ENCODE measurements at places on chromosomes 13 and 19.

DNA sequence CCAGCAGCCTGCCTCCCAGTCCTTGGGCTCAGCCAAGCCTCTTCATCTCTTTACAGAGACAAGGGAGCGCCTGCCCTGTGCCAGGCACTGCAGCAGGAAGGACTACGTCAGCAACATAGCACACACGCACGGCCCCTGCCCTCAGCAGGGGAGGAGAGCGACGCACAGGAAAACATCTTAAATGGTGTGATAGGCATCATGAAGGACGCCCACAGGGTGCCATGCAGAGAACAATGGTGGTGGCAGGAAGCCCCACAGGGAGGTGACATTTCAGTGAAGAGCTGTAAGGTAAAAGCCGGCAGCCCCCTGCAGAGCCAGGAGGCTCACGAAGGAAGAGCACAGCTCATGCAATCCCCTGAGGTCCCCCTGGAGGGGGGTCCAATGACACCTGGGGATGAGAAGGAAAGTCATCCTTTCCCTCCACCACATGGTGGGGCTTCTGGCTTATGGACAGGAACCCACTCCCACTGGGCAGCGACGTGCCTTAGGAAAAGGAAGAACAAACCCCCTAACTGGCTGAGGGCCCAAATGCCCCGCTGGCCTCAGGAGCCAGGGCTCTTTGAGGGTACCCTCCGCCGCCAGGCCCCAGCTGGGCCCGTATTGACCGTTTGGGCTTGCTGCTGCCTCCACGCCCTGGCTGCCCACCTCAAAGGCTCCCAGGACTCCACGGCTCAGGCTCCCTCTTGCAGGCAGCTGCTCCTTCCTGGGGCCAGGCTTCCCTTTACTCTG lies 37.3 kb upstream of the C13orf42 start:
- DNase-seq, result no peak

DNA sequence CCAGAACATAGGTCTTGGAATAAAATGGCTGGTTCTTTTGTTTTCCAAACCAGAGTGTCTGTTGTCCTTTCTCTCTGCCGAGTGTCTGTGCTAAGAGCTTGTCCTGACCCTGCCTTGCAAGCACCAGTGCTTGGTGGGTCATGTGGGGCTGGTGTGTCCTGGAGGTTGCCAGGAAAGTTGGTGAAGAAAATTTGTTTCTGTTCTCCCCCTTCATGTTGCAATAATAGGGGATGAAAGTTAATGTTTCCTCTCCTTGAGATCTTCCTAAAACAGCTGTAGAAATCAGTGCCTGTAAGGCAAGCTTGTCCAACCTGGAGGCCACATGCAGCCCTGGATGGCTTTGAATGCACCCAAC lies 2.7 kb downstream of the HAMP start:
- DNase-seq, result no peak

GRCh38 chr13:109870696-109871370 lies 84.5 kb upstream of the IRS2 start:
- no peak for DNase-seq

- DNase-seq, result no peak
These were observed 136.4 kb downstream of the ABCC4 start for GRCh38 chr13:95164830-95165229.

- no peak for DNase-seq
These were observed 718 bp downstream of the ACTN4 start for GRCh38 chr19:38647966-38648768.

- DNase-seq, result no peak
These were observed 1921.1 kb downstream of the OLFM4 start for GRCh38 chr13:54949735-54950134.

DNA sequence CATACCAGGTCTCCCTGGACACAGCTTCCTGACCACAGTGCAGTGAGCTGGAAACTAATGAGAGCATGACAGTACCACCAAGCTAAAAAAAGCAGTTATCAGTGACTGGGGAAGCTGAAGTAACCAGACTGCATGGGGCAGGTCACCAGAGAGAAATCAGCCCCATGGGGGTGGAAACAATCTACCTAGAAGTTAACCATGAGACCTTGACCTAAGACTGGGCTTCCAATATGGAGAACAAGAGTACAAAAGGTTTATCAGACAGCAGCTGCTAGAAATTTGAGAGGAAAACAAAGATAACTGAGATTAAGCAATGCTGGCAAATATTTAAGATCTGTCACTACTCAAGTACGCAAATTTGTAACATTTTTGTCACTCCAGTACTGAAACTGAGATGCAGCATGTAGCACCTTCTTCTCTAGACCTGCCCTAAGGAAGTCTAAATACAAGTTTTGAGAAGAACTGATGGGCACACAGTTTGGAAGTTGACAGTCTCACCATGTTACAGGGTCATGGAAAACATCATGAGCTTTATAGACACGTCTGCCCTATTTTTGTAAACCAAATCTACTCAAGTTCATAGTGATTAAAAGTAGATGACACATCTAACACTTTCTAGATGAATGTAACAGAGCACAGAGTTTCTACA lies 2641.8 kb upstream of the PCDH20 start:
- DNase-seq, result no peak

DNA sequence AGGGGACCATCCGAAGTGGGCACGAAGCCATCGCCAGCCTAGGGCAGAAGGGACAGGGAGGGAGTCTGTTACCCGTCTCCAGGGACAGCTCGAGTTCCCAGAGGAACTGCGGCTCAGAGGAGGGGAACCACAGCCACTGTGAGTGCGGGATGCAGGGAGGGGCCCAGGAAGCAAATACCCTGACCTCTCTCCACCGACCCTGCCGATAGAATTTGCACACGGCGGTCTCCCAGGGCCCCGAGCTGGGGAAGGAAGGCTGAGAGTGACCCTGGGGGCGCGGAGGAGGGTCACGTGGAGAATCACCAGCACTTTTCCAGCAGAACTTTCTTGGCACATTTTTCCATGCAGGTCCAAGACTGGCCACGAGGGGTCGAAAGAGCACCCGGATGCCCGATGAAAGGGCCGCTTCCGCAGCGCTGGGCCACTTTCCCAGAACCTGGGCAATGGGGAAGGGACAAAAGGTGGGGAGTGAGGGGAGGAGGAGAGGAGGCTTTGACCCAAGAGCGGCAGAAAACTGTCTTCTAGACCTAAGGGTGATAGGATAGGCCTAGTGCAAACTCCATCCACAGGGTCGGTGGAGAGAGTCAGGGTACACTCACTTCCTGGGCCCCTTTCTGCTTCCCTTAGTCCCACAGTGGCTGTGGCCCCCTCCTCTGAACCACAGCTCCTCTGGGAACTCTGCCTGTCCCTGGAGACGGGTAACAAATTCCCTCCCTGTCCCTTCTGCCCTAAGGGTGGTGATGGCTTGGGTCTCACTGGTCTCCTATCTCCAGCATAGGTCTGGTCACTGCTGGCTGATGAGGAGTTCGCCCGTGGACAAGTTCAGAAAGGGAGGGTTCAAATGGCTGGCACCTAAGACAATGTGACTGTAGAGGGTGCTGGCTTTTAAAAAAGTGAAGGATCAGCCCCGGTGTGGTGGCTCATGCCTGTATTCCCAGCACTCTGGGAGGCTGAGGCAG lies 5.3 kb upstream of the GPR4 start:
- DNase-seq, result no peak

GRCh38 chr19:7372810-7373209 lies 24.1 kb downstream of the ARHGEF18 start:
- no peak for DNase-seq

DNA sequence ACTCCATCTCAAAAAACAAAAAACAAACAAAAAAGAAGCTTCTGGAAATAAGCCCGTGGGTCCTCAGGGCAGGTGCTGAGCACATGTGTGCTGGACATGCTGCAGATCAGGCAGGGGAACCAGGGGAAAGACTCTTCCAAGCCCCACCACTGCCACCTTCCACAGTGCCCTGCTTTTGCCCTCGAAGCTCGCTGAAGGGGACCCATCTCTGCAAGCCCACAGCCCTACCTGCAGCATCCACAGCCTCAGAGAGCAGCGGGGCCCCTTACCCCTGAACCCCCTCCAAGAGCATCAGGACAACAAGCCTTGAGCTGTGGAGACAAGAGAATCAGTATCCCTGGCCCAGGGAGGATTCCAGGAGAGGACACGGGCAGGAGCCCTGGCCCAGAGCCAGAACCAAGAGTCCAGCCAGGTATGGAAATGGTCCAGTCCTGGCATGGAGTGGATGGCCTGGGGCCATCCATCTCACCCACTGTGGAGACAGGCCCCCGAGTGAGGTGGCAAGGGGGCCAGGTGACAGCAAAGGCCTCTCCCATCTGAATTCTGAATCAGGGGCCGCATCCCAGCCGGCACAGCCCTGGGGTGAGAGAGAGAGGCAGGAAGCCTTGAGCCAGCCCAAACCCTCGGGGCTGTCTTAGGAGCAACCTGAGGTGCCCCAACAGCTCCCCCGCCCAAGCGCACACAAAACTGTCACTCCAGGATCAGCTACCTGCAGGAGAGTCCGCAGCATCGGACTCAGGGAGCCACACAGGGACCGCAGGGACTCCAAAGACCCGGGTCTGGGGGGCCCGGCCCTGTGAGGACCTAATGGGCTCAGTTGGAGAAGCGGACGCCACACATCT lies 51.8 kb upstream of the TPM4 start:
- no peak for DNase-seq

- DNase-seq, result no peak
These were observed 284.7 kb downstream of the TSHZ3 start for GRCh38 chr19:31064491-31064890.

DNA sequence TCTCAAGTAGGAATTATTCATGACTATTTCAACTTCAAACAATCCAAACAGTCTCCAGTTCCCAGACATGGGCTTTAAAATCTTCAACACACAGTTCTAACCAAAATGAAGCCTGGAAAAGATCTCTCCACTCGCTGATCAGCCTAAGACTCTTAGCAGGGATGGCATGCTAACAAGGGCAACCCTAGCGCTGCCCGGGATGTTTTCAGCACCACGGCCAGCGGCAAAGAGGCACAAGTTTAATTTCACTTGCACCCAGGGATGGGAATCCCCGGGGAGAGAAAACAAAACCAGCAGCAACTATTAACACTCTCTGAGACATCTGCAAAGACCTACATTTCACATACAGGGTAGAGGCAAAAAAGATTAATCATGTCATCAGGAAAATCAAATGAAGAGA lies 43.0 kb downstream of the CACNA1A start:
- DNase-seq, result no peak

- no peak for DNase-seq
These were observed 673 bp downstream of the IFNL4 start for GRCh38 chr19:39247701-39248664.

GRCh38 chr19:38095411-38096308 lies 128.4 kb downstream of the DPF1 start:
- peak; percentile 37 for DNase-seq

DNA sequence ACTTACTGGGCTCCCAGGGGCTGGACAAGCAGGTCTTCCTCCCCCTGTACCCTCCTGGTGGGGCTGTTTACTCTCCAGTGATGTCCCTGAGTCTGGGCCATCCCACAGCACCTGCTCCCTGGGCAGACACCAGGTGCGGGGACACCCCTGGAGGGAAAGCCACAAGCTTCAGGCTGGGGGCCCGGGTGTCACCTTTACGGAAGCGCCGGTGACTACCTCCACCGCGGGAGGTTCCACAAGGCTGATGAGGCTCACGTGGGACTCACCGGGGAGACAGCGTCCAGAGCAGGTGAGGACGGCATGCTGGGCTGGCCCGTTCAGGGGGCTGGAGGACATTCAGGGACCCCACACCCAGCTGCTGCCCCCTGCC lies 24.9 kb downstream of the NFILZ start:
- DNase-seq, result peak; percentile 14

DNA sequence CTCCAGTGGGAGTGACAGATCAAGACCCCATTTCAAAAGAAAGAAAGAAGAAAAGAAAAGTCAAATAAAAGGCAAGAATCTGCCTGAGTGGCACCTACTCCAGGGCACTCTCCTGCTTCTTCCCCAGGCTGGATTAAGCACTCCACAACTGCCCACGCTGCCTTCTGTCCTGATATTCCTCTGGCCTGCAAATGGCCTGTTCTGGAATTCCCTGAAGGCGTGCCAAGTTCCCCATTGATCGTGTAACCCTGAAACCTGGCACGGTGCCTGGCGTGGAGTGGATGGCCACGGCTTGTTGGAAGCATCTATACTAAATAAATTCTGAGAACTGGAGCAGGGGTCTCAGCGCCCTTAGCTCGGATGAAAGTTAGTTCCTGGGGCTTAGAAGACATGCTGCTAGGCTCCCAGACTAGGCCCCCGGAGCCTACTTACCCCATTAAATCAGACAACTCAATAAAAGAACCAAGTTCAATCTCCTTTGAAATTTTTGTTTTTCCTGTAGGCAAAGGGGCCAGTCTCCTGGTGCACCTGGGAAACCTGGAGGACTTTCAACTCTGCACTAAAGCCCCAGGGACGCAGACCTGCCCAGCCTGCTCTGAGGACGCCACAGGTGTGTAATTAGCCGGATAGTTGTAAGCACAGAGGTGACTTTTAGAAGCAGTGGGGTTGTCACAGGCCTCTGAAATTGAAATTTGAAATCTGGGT lies 21.9 kb downstream of the ANKRD27 start:
- DNase-seq, result no peak

GRCh38 chr19:1110809-1111640 lies 7.2 kb downstream of the GPX4 start:
- DNase-seq, result no peak

All from stimulated activated CD4-positive, alpha-beta T cell treated with anti-CD3 and anti-CD28 coated beads, Interleukin-15, amount 100 ng/mL, for 48 hours (primary cell).